ENCODE measurements at places on chromosomes 1 and 21. TPM values are rescaled to one million over a fixed set of nuclear protein-coding genes. Genes with fewer than 3 reads are reported as not detected.

The GNG4 gene
- total RNA-seq = 1.4 TPM

The A3GALT2 gene
- total RNA-seq = not detected

GRCh38 chr1:229617351-229618100, 8.4 kb downstream of the TAF5L start:
- H3K4me3 ChIP-seq = no peak overlapping the region
- no peaks in the 10 kb centered on the region for H3K27me3 ChIP-seq
- DNase-seq = no peak
- H3K36me3 ChIP-seq = peaks cover 10% of the 10 kb centered on the region
- H3K4me1 ChIP-seq = peaks cover 46% of the 10 kb centered on the region

GRCh38 chr1:196302981-196303380, 305.3 kb downstream of the KCNT2 start:
- H3K27me3 ChIP-seq = peaks cover 1% of the 10 kb centered on the region
- no peaks in the 10 kb centered on the region for H3K4me1 ChIP-seq
- no peak for DNase-seq
- H3K4me3 ChIP-seq = no peak overlapping the region
- H3K27ac ChIP-seq = no peak overlapping the region

Measured in HFFc6 (cell line).